ENCODE measurements at places on chromosomes 5 and 9. TPM values are rescaled to one million over a fixed set of nuclear protein-coding genes. Genes with fewer than 3 reads are reported as not detected.

Gene ADRB2
- 0.29 TPM for total RNA-seq

Gene PCDHGA11
- total RNA-seq = 0.14 TPM

Gene OR1J2
- 0.34 TPM for total RNA-seq

Gene SERF1B
- total RNA-seq = 16.0 TPM

Gene C9orf40
- total RNA-seq = 16.5 TPM

Gene PRR16
- total RNA-seq = not detected

Gene FCN1
- not detected for total RNA-seq

Gene DIMT1
- total RNA-seq = 43.7 TPM

Gene FANCG
- total RNA-seq = 194 TPM

Gene CCDC112
- total RNA-seq = 2.0 TPM

Gene PITX1
- total RNA-seq = not detected

Gene TIFAB
- total RNA-seq = not detected

Gene NR6A1
- 0.58 TPM for total RNA-seq

Gene SOHLH1
- not detected for total RNA-seq

Gene CDC20B
- not detected for total RNA-seq

Gene FAM153A
- 11.4 TPM for total RNA-seq

Gene TMEM174
- total RNA-seq = not detected

Gene MLANA
- total RNA-seq = not detected

Gene SLC34A1
- total RNA-seq = 0.19 TPM

Gene ANKRD33B
- total RNA-seq = 5.6 TPM

Gene LCNL1
- not detected for total RNA-seq

Gene SLC1A1
- total RNA-seq = not detected

Gene BSPRY
- total RNA-seq = 7.7 TPM

Gene ARID3C
- not detected for total RNA-seq

Gene PKD2L2
- total RNA-seq = not detected

Gene SPOCK1
- not detected for total RNA-seq

Gene FYB1
- 161 TPM for total RNA-seq

Gene RASEF
- total RNA-seq = not detected
